ENCODE measurements at places on chromosomes 12 and 14.

GRCh38 chr12:59887178-59887577, 291.3 kb downstream of the SLC16A7 start:
- no peak for DNase-seq

DNA sequence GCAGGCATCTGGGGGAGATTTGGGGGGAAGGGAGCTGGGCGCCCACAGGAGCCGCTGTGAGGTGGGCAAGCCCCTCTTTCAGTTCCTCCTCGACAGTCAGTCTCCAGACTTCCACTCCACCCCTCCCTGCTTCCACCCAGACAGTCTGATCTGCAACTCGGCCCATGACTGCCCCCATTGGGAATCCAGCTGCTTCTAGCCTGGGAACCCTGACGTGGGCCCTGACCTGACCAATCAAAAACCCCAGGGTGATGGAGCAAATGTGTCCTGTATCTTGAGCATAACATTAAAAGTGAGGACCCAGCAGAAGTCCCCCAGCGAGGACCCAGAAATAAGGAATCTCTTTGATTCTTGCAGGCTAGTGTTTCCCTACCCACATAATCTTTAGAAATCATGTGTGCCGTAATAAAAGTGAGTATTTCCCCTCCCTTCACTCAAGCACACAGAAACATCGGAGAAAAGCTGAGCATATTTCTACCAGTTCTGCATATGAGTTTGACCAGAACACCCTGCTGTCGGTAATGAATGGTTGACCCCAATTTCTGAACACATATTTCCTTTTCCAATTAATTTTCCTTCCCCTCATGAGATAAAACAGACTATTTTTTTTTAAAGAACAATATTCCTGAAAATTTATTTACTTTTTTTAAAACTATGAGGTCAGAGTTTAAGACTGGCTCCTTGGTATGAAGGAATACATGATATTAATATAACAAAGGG, 6.4 kb downstream of the SSH1 start:
- DNase-seq, result no peak

GRCh38 chr14:71117839-71118743, 210.8 kb downstream of the PCNX1 start:
- no peak for DNase-seq

DNA sequence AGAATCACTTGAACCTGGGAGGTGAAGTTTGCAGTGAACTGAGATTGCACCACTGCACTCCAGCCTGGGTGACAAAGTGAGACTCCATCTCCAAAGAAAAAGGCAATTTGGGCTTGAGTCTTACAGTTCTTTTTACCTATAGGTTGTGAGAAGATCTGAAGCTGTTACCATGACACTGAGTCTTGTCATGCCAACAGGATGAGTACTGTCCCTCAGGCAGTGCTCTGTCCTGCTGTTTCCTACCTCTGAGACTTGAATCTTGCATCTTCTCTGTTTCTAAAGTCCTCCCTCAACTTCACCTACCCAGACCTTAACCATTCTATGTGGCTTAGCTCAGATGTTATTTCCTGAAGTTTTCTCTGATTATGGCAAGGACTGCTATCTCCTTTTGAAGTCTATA, 400.8 kb upstream of the PRICKLE1 start:
- DNase-seq, result no peak

DNA sequence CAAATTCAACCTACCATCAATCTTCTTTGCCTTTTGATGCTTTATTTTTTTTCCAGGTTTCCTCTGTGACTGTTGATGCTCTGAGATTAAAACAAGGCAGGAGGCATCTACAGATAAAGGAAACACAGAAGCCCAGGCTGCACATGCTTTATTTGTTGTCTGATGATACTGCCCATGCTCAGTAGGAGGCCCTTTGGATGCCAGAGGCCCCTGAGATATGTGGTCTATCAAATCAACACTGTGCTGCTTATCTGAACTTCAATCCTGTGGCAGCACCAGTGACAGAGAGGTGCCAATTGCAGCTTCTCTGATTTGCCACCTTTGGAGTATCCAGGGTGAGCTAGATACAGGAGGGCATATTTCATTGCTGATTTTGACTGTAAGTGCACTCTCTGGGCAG, 571.3 kb upstream of the TBX3 start:
- no peak for DNase-seq

GRCh38 chr12:31431721-31432240, 105.8 kb upstream of the SINHCAF start:
- DNase-seq, result no peak

DNA sequence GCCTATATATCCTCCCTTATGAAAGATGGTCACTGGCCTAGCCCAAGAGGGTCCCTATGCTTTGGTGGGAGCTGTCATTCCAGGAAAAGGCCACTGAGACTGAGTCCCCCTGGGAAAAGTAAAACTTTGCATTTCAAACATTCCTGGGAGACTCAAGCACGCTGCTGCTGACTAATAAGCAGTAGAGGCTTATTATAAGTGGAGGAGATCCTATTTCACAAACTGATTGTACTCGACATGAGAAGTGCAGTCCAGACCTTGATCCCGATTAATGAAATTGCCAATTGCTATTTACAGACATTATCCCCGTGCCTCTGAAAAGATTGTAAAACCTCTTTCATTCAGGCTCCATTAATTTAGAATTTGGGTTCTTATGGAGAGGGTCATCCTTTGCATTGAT, 96.6 kb downstream of the EMP1 start:
- DNase-seq, result no peak

GRCh38 chr14:28280997-28281598, 485.5 kb upstream of the FOXG1 start:
- DNase-seq, result no peak

- DNase-seq, result no peak
Measured at GRCh38 chr12:116977465-116978380, 67.0 kb downstream of the FBXW8 start.

GRCh38 chr12:66662179-66662578, 16.7 kb downstream of the GRIP1 start:
- no peak for DNase-seq
